ENCODE measurements at places on chromosomes 3 and 15.

- DNase-seq, result no peak
Measured at GRCh38 chr3:149726716-149727407, 25.4 kb downstream of the COMMD2 start.

- no peak for DNase-seq
Measured at GRCh38 chr15:79844221-79844620, 52.6 kb downstream of the MTHFS start.

DNA sequence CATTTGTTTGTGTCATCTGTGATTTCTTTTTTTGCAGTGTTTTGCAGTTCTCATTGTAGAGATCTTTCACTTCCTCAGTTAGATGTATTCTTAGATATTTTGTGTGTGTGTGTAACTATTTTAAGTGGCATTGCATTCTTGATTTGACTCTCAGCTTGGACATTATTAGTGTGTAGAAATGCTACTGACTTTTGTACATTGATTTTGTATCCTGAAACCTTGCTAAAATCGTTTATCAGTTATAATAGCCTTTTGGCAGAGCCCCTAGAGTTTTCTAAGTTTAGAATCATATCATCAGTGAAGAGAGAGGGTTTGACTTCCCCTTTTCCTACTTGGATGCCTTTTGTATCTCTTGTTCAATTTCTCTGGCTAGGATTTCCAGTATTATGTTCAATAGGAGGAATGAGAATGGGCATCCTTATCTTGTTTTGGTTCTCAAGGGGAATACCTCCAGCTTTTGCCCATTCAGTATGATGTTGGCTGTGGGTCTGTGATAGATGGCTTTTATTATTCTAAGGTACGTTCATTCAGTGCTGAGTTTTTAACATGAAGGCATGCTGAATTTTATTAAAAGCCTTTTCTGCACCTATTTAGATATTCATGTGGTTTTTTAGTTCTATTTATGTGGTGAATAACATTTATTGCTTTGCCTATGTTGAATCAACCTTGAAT, 211.7 kb downstream of the MBNL1 start:
- DNase-seq, result no peak

- no peak for DNase-seq
Measured at GRCh38 chr3:56980798-56981390, 79.6 kb upstream of the SPATA12 start.

Measured in NCI-H524 (cell line).